ENCODE measurements at places on chromosomes 1 and 21.

DNA sequence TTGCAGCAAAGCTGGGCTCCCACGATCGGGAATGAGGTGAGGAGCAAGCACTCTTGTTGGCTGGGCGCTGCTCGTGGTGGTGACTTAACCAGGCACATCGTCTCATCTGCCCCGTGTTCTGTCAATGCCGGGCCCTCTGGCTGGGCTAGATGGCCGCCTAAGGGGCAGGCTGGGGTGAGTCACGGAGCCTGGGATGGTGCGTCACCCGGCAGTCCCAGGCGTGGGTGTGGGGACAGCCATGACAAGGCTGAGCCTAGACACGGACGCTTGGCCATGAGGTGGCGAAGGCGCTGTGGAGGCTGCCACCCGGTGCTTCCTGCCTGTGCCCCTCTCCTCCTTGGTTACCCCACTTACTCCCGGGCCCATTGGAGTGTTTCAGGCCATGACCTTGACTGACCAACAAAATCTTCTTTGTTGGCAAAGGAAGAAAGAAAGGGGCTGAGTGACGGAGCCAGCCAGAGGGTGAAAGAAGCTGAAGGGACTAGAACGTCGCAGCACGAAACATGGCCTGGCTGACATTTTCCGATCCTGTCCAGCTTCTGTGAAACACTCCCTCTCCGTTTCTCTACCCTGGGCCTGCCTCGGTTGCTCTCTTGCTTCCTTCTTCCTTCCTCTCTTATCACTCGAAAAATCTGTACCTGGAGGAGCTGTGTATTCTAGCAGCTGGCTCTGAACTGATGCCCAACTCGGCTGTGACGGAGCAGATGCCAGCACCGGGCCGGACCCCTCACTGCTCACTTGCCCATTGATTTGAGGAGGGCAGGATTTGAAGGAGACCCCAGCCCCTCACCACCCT, 596 bp downstream of the CD247 start:
- peak; percentile 89 for DNase-seq

DNA sequence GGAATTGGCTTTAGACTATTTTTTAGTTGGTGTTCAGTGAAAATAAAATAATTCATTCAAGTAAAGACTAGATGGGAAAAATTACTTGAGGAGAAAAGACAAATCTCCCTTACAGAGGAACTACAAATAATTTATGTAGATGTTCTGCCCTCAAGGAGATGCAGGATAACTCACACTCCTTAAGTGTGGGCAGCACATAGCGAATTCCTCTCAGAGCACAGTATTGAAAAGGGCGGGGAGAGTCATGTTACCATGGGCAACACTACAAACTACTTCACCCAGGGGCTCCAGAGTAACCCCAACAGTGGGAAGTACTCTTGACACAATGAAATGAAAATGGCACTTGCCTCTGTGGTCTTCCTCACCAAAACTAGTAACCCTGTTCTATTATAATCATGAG, 20.6 kb upstream of the LAMC2 start:
- no peak for DNase-seq

GRCh38 chr1:53556657-53557227, 97.5 kb downstream of the DMRTB1 start:
- no peak for DNase-seq

GRCh38 chr1:204441558-204441957, 29.9 kb upstream of the PPP1R15B start:
- DNase-seq, result no peak

DNA sequence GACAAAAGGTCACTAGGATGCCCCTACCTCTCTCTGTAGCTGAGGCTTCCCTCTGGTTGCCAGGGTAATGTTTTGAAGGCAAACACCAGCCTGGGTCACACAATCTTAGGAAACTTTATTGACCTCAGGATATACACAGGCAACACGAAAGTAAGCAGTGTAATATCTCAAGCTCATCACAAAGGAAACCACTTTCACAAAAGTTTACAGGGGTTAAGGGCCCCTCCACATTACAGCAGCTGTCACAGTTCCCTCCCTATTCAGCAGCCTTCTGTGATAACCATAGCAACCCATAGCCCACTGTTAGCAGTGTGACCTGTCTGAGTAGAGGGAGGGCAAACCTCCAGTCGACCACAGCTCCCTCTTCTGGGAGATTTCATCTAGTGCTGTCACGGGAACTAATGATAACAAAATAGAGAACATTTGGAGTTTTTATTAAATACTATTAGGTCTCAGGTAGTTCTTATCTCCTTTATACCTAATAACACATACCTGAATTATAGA, 149.8 kb downstream of the PTPRC start:
- DNase-seq, result no peak

GRCh38 chr1:22453181-22453580, 1.5 kb downstream of the ZBTB40 start:
- DNase-seq, result no peak

- no peak for DNase-seq
Measured at GRCh38 chr1:37167479-37167878, 133.2 kb upstream of the GRIK3 start.

GRCh38 chr1:59691261-59691660, 123.5 kb upstream of the HOOK1 start:
- DNase-seq, result no peak

- no peak for DNase-seq
Measured at GRCh38 chr1:224203243-224204016, 20.4 kb downstream of the DEGS1 start.

DNA sequence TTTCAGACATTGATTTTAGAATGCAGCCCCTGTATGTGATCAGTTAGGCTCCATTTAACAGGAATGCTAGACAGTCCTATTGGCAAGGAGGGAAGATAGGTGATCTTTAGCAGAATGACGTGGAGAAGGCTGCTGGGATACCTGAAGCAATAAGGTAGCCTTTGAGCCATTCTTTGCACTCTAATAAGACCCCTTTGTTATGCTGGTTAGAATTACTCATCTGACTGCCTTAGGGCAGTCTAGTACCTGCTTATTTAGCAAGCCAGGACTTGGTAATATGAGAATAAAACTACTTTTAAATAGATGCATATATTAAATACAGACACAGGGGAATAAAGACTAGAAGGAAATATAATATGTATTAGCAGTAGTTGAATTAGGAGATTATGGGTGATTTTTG, 29.1 kb downstream of the NGF start:
- no peak for DNase-seq

DNA sequence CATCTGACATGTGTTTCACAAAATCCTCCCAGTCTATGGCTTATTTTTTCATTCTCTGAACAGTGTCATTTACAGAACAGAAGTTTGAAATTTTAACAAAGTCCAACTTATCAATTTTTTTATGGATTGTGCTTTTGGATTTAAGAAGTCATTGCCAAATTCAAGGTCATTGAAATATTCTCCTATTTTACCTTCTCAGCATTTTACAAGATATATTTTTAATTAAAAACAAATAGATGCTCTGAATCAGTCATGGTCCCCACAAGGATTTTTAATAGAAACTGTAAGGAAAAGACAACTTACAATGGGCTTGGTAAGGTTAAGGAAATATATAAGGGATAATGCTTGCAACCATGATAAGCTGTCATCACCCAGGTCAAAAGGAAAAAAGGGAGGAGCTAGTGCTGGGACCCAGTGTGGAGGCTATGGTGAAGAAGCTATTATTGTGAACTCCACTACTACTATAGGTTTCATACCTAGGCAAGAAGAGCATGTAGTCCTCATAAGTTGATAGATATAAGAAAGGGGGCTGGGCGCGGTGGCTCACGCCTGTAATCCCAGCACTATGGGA, 144.5 kb upstream of the KCNJ15 start:
- DNase-seq, result no peak

GRCh38 chr1:228723287-228723686, 12.0 kb upstream of the RHOU start:
- DNase-seq, result no peak

GRCh38 chr1:223683586-223684487, 18.3 kb upstream of the CAPN8 start:
- DNase-seq, result no peak

Measured in stimulated activated CD4-positive, alpha-beta T cell treated with anti-CD3 and anti-CD28 coated beads, Interleukin-15, amount 100 ng/mL, for 48 hours (primary cell).